HS-5 (cell line): ENCODE measurements at places on chromosomes 3 and 15.
A peak's percentile ranks its signal among the peaks of the same experiment; 100 is the strongest.

DNA sequence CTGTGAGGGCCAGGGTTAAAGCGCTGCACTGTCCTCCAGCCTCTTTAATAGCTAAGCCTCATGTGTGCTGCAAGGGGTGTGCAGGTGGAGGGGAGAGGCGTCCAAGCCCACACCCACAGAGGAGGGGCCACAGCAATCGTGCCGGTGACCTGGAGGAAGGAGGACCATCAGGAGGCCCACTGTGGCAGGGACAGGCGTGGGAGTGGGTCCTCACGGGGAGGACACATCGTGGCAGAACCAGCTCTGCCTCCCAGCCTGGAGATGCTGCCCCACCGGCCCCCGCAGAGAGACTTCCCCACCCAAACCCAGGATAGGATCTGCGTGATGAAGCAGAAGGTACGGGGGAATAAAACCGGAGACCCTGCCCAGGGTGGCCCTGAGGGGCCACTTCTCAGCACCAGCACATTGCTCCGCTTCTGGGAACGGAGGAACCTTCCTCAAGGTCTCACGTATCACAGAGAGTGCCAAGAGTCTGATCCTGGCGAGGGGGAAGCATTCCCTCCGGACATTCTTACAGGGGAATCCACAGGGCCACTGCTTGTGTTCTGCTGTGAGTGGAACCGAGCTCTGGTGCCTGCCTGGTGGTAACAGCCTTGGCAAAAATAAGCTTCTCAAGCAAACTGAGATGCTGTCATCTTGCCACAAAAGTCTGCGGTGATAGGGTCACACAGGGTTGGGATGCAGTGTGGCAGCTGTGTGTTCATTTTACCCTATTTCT lies 199.8 kb downstream of the XXYLT1 start:
- no peak for DNase-seq

GRCh38 chr3:151890721-151891141 lies 17.3 kb downstream of the SUCNR1 start:
- no peak for DNase-seq

DNA sequence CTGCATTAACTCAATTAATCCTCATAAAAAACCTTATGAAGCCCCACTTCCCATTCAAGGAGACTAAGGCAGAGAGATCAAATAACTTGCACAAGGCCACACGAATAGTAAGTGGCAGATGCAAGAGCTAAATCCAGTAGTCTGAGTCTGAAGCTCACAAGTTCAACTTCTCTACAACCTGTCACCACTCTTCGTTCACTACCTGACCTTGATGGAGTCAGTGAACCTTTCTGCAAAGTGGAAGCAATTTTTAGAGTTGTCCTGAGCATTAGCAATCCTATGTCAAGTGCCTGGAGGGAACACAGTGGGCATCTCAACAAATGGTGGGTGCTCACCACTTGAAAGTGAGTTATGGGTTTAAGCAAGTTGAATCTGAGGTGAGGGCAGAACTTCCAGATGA lies 2.1 kb upstream of the SPINT1 start:
- DNase-seq: no peak

DNA sequence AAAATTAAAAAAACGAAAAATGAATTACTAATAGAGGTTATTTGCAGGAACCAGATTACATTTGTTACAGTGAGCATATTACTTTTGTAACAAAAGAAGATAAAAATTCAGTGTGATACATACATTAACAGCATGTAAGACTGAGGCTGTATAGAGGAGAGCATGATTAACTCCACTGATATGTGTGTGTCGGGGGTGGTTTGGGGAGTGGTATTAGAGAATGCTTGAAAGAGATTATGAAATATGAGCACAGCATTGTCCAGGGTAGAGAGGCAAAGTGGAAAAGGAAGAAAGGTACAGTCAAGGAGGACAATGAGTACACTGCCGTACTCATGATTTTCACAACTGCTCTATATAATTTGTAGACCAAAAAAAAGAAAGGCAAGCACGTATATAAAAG lies 62.9 kb upstream of the LRRFIP2 start:
- no peak for DNase-seq

- no peak for DNase-seq
Measured at GRCh38 chr15:80558631-80559319, 136.3 kb upstream of the ABHD17C start.

GRCh38 chr3:15268033-15268631 lies 62.1 kb downstream of the CAPN7 start:
- DNase-seq: peak; percentile 39
